ENCODE measurements at places on chromosomes 16 and 17. TPM values are rescaled to one million over a fixed set of nuclear protein-coding genes. Genes with fewer than 3 reads are reported as not detected.

- H3K36me3 ChIP-seq = no peaks in the 10 kb centered on the region
- no peak overlapping the region for H3K4me3 ChIP-seq
- H3K4me1 ChIP-seq = peaks cover under 1% of the 10 kb centered on the region
- no peak for DNase-seq
These were observed 5.0 kb downstream of the KCNH6 start for GRCh38 chr17:63528183-63528582.

The USP10 gene
- 195 TPM for total RNA-seq

GRCh38 chr17:74361230-74362068 lies at the start of gene BTBD17:
Gene BTBD17, minus strand, starts transcription at chr17:74361868. Its CDS starts 49 bp downstream, at chr17:74361819.
- H3K27me3 ChIP-seq = no peaks in the 10 kb centered on the region
- H3K27ac ChIP-seq = peak within 1 kb of the TSS; percentile 48
- H3K4me1 ChIP-seq = peaks cover 29% of the 10 kb centered on the region
- peak within 1 kb of the TSS; percentile 54 for H3K4me3 ChIP-seq
- no peak for DNase-seq

- H3K36me3 ChIP-seq = no peaks in the 10 kb centered on the region
- peak; percentile 69 for DNase-seq
- no peak overlapping the region for H3K4me3 ChIP-seq
- H3K27ac ChIP-seq = no peak overlapping the region
- no peaks in the 10 kb centered on the region for H3K4me1 ChIP-seq
- H3K27me3 ChIP-seq = no peaks in the 10 kb centered on the region
These were observed 35.0 kb upstream of the ASIC2 start for GRCh38 chr17:33328129-33328528.

All from H1 (cell line).